Forelimb muscle (tissue), 1 donor: ENCODE measurements at places on chromosomes 2 and 18.

- no peak for DNase-seq
Observed at GRCh38 chr2:204492417-204492816, 52.9 kb upstream of the PARD3B start.

- no peak for DNase-seq
Observed at GRCh38 chr18:49997558-49997957, 184.2 kb upstream of the ACAA2 start.

DNA sequence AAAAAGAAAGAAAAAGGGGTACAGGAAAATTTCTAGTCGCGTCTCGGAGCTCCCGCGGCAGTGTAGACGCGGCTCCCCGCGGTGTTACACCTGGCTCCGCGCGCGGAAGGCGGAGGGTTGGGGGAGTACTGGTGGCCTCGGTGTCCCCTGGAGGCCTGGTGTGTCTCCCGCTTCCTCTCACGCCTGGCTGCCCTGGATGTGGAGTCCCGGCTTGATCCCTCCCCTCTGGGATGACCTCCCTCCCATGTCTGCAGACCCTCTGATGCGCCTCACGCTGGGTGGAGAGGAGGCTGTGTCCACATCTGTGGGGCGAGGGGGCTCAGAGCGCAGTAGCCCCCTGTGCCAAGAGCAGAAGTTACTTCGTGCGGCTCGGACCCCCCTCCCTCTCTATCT is 1.2 kb downstream of the KIF5C start:
- DNase-seq: no peak

DNA sequence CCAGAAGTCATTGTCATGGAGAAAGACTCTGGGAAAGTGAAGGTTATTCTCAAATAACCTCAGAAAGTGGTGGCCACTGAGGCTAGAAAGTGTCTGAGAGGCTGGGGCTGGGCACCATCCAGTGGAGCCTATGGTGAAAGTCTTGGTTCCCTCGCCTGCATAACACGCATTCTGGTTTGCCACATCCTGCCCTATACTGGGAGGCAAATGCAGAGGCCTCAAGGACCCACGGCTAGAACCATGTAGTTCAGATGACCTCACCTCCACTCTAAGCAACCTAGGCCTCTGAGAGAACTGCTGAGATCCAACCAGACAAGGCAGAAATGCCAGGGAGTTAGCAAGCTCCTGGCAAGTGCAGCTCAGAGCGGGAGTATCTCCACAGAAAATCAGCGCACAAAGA is 5.1 kb downstream of the ITGB6 start:
- DNase-seq: no peak

GRCh38 chr2:77156599-77156998 is 365.6 kb downstream of the LRRTM4 start:
- DNase-seq: no peak

- no peak for DNase-seq
Observed at GRCh38 chr18:75958683-75959082, 531.2 kb upstream of the SMIM21 start.

GRCh38 chr2:30584116-30584515 is 137.1 kb downstream of the LCLAT1 start:
- no peak for DNase-seq

- DNase-seq: no peak
Observed at GRCh38 chr2:3557639-3558204, 411 bp downstream of the RNASEH1 start.

- DNase-seq: no peak
Observed at GRCh38 chr2:43311276-43311675, 84.9 kb upstream of the ZFP36L2 start.

- DNase-seq: no peak
Observed at GRCh38 chr2:144152817-144153271, 367.1 kb downstream of the ZEB2 start.

DNA sequence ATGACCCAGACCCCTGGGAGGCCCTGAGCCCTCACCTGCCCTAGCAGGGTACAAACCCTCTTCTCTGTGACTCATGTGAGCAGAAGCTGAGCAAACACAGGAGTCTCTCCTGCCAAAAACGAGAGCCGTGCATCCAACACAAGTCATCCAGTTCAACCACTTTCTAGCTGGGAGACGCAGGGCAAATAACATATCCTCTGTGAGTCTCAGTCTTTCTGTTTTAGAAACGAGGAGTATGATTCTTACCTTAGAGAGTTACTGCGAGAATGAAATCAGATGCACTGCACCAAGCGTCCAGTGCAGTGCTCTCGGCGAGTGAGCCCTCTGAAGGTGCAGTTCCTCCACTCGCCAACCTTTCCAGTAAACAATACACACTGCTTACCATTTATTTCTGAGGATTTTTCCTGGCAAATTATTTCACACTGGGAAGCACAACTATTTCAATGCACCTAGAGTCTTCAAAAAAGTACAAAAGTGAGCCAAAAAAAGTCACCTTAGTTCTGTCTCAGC is 331.8 kb upstream of the MYT1L start:
- no peak for DNase-seq

GRCh38 chr2:71100195-71100964 is 29.6 kb downstream of the MCEE start:
- DNase-seq: no peak

- no peak for DNase-seq
Observed at GRCh38 chr18:55224086-55224625, 264.9 kb upstream of the CCDC68 start.

DNA sequence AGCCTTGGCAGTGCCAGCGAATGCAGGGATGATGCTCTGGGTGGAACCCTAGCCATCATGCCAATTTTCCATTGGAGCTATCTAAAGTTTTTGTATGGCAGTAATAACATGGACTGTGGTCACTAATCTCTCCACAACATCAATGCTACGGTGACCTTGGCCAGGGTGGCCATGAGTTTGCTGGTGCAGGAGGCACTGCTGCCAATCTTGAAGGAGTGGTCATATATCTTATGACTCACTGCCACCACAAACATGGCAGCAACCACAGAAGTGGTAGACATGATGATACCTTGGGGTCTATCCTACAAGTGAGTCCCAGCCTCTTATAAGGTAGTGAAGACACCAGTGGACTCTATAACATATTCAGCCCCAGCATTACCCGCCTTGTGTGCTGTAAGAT is 104.6 kb downstream of the EVA1A start:
- DNase-seq: no peak

DNA sequence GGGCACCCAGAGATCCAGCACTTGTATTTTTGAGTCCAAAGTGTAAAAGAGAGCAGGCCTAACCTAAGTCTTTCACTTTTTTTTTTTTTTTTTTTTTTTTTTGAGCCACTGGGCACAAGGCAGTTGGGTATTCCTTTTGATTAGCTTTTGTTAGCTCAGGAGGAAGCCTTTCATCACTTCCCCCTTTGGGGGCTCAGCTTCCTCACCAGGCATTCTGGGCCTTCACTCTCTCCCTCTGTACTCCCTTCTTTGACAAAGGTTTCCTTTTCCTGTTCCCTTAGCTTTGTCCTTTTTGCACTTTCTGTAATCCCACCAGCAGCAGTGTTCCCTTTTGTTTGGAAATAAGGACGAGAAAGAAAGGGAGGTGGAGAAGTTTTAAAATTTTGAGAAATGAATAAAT is 88.2 kb downstream of the PKP4 start:
- no peak for DNase-seq

- DNase-seq: no peak
Observed at GRCh38 chr18:61123309-61123708, 209.9 kb upstream of the CDH20 start.

GRCh38 chr2:206713746-206714145 is 4.5 kb downstream of the DYTN start:
- DNase-seq: no peak

DNA sequence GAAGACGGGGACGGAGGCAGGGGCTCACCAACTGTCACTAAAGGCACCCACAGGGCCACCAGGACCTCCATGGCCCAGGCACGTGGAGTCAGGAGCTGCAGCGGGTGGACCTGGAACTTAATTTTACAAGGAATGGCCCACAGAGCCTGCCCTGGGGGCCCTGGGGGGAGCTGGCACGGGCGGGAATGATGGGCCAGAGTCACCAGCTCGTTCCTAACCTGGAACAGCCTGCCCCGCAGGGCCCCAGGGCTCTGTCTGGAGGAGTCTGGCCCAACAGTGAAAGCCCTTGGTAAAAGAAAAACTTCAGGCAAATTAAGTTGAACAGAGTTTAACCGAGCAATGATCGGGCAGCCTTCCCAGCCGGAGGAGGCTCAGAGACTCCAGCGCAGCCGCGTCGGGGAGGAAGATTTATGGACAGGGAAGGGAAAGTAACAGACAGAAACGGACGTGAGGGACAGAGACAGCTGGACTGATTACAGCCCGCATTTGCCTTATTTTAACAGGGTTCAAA is 118.4 kb upstream of the TMEM18 start:
- peak; percentile 39 for DNase-seq

- no peak for DNase-seq
Observed at GRCh38 chr18:49094136-49094535, 143.4 kb upstream of the SMAD7 start.
